ENCODE measurements at places on chromosomes 12 and 14.

DNA sequence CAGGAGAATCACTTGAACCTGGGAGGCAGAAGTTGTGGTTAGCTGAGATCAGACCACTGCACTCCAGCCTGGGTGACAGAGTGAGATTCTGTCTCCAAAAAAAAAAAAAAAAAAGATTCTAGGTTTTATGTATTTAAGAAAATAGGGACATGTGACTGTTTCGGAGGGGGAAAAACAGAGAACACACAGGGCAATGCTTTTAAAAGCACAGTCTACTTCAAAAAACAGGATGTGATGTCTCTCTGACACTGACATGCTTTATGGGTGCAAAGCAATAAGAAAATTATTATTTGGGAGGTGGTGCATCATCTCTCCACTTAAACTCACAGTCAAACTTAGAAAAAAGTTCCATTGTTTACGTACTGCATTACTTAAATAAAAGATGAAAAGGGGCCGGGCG is 28.7 kb downstream of the CLIP1 start:
- DNase-seq: no peak

GRCh38 chr12:57865084-57865751 is 18.7 kb upstream of the CTDSP2 start:
- no peak for DNase-seq

DNA sequence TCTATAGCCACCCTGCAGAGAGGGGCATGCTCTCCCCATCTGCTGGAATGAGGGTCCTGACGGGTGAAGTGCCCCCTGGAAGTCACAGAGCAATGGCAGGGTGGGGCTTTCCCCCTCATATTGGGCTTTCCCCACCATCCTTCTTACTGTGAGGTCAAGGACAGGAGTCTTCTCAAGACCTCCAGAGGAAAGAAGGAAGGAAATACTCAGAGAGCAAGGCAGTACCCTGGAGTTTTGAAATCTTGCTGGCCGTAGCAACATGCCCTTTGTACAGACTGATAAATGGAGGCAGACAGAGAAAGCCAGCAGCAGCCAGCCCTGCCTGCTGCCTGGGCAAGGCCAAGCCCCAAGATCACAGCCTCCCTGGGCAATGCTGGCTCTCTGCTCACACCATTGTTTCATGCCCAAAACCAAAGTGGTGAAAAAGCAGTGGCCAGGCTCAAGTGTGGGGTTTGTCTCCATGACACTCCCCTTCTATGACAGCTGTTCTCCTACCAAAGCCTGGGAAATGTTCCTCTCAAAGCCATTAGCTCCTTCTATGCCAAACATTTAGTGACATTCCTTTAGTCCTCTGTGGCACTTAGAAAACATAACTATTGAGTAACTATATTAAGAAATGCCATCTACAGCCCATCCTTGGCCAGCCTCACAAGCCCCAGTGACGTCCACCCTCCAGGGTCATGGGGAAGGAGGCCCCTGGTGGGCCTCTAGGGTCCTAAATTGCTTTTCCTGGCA is 13.2 kb upstream of the ITPK1 start:
- DNase-seq: no peak

DNA sequence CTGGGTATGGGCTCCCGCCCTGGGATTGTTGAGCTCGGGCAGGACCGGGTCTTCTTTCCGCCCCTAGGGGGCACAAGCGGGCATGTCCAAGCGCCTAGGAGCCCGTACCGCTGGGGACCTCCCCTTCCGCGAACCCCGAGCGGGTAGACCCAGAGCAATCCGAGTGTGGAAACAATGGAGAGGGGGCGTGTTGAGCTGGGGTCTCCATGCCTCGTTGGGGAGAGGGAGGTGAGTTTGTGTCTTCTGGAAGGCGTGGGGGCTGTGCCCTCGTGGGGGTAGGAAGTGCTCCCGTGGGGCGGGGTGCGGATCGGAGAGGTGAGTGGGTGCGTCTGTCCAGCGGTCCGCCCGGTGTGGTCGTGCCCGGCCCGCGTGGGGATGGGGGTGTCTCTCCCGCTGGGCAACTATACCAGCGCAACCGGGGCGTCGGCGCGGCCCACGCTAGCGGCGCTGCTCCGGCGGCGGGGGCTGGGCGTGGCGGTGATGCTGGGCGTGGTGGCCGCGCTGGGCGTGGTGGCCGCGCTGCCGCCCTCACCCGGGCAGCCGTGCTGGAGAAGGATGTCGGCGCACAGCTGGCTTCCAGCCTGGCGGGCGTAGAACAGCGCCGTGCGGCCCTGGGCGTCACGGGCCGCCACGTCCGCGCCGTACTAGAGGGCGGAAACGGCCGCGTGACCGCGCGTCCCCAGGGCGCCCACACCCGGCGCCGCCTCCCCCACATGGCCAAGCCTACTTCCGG is 12.2 kb downstream of the AGAP2 start:
- peak; percentile 91 for DNase-seq

GRCh38 chr12:15982921-15983320 is 71.8 kb downstream of the DERA start:
- DNase-seq: no peak

- peak; percentile 87 for DNase-seq
Measured at GRCh38 chr14:77094672-77095284, 3.3 kb upstream of the CIPC start.

DNA sequence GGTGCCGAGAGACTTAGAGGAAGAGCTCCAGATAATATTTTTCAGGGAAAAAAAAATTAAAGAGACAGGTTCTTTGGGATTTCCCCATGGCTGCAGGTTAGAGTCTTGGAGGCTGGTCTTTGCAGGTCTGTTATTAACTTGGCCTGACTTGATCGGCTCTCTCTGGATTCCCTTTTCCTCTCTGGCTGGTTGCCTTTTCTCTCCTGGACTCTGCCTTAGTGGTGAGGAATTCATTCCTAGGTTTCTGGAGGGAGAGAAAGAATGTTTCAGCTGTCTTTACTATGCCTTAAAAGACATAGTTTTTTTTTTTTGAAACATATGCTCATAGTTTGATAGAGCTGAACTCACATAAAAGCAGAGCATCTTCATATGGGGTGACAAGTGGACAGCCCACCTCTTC is 336.3 kb downstream of the BMP4 start:
- DNase-seq: peak; percentile 35

DNA sequence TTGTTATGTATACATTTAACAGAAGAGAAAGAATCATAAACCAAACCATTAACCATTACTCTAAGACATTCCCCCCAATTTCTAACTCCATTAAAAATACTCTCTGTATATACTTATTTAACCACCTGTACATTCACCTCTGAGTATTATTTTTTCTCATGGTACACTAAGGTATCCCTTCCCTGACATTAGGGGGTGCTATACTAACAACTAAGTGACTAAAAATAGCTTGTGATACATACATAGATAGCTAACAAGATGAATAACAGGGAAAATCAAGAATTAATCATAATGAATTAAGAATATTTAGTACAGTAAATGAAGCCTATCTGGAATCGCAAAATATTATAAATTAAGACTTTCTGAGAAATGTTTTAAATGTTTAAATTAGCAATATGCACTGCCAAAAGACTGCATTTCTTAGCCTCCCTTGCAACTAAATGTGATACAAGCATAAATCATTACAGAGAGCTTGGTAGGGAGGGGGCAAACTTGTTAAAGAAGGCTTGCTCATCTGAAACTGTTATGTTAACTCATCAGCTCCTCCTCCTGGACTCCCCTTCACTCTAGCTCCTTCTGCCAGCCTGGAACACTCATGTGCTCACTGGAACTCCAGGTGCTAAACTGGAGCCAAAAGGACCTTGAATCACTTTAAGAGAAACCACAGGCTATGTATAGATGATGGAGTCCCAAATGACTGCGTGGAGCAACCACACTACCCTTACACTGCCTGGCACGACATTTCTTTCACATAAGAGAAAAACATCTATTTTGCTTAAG is 14.9 kb downstream of the C2CD5 start:
- no peak for DNase-seq

DNA sequence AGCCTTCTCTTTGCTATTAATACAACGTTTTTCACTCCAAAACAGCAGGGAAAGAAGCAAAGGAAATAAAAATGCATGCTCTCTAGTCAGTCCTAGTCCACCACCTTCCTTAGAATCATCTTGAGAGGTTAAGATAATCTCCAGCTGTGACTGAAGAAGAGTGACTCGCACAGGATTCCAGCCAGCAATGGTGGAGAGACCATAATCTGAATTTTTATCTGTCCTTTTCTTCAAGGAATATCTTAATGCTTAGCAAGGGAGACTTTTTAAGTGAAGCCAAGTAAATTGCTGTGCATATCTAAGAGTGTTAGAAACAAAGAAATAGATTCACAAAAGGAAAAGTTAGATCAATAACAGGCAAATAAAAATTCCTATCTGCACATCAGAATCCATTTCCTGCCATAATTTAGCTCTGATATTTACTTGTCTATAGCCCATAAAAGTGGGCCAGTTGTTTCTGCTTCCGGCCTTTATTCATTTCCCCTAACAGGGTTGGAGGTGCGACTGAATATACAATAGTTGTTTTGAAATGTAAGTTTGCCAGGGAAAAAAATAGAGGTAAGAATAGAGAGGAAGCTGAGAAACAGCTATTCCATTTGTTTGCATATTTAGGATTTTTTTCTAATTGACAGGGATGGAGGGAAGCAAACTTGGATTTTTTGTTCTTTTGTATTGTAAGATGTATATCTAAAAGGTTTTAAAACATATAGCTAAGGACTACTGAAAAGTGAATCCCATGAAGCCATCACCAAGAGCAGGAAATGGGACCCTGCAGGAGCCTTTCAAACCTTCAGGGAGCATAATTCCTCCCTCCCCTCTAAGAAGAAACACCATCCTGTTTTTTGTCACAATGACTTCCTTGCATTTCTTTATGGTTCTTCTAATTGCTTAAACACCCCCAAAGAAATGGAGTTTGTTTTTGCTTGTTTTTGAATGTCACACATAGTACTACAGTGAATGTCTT is 154.0 kb downstream of the ITPR2 start:
- DNase-seq: no peak

- DNase-seq: peak; percentile 9
Measured at GRCh38 chr14:69687606-69688298, 76.4 kb downstream of the SUSD6 start.

GRCh38 chr12:69935651-69936100 is 110.6 kb downstream of the MYRFL start:
- no peak for DNase-seq

GRCh38 chr12:99910342-99910741 is 74.4 kb downstream of the ANKS1B start:
- no peak for DNase-seq

DNA sequence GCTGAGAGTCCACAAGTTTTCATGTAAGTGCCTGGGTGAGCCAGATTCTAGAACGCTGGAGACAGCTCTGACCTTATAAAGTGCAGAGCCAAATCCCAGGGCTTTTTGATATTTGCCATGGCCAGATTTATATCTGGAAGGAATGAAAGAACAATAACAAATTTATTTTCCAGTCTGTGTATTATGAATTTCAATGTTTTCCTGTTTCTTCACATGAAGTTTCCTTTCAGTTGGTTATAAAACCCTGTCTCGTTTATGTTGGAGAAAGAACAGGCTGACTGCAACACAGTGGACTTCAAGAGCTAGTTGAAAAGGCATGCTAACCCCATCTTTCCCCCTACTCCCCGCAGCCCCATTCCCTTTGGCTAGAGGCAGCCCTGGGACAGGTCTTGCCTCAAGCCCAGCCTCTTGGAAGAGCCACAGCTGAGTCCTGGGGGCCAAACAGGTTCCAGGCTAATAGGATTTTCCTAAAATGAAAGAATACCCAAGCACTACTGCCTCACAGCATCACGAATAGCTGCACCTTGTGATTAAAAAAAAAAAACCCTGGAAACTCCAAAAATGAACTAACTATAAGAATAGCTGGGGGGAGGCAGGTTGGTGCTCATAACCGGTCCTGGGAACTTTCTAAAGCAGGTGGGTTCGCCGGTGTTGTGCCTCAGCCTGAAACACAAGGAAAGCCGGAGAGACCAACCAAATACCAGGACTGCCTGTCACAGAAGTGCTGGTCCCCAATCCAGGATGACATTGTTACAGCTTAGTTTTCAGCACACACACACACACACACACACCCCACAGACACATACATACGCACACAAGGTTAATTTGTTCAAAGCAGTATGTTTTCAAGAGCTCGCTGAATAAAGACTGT is 1.5 kb downstream of the FBLN5 start:
- no peak for DNase-seq

DNA sequence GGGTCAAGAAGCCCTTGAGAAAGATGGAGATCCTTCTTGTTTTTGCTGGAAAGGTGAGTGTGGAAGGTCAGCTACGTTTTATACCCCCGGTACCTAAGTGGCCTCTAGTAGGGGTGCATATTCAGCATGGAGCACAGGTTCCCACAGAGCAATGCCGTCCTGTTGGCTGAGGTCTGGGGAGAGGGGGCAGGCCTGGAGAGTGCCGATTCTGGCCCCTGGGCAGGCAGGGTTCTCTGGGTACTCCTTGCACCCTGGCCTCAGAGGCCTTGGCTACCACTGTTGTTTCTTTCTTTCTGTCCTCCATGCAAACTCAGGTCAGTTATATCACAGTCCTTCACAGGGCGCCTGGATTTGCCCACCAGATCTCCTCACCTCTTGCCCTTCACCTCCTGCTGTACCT is 8.5 kb downstream of the RBP5 start:
- no peak for DNase-seq

- DNase-seq: no peak
Measured at GRCh38 chr14:69887740-69888657, 8.8 kb downstream of the SMOC1 start.

DNA sequence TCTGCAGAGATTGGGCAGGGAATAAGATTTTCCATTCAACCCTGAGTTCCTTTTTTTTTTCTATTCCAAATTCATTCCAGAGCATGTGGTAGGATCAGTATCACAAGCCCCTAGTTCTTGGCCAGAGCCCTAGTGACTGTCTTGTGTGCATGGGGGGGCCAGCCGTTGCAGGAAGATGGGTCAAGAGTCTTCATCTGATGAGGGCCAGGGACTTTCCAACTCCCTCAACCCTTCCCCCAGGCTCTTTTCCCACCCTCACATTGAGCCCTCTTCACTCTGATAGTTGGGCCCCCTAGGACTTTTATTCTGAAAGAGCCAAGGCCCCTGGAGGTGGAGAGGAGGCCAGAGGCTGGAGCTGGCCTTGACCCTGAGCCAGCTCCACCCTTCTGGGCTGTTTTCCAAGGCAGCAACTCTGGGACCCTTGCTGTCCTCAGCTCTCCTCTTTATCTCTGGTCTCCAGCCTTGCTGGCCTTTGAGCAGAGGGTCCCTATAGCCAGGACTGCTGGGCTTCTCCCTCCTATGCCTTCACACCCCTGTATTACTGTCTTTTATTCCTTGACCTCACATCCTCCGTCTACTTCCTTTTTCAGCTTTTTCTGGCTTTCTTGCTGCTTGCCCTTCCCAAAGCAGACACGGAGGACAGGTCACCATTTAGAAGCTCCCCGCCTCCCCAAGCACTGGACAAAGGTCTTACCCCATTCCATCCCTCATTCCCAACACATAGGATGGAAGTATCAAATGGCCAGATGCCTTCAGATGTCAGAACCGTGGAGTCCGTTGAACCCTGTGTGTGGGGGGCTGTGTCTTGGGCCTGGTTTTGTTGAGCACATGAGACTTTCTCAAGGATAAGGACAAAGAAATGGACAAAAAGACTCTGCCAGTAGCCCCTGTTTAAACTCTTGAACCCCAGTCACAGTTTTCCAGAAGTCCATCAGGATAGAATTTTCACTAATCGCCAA is 5.6 kb downstream of the RBP5 start:
- no peak for DNase-seq

Measured in NCI-H446 (cell line).